ENCODE measurements at places on chromosomes 7 and 10. TPM values are rescaled to one million over a fixed set of nuclear protein-coding genes. Genes with fewer than 3 reads are reported as not detected.

RPEL1 gene
- total RNA-seq, result not detected

GRCh38 chr10:128325788-128326187 lies 199.6 kb upstream of the MKI67 start:
- no peak for DNase-seq

DNA sequence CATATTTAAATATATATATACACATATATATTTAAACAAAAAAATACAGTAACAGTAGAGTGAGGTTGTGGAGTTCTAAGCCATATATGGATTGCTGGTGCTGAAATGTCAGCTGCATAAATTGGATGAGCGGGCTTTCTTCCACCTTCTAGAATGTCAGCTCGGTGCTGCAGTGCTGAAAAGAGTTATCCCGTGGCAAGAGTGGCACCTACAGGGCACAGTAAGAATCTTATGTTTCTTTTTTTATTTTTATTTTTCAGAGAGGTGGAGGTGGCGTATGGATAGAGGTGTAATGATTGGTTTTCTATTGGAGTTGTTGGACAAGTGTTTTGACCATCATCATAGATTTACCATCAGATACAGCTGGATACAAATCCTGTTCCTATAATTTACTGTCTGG lies 86.2 kb upstream of the DYNC1I1 start:
- DNase-seq, result peak; percentile 59

DNA sequence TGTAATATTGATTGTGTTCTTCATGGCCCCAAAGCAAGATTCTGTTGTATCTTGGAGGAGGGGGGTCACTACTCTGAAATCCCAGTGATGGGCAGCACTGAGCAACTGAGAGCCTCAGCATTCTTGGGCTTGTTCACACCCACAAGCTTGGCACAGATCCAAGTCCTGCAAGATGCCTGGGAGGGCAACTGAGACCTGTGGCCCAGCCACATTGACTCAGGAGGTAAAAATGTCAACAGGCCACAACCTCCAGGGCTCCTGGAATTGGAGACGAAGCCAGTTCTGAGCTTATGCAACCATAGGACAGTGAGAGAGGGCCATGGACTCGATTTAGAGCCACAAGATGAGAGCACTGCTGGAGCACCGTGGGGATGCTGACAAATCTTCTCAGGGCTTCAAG lies 3.1 kb upstream of the DOCK1 start:
- no peak for DNase-seq

DNA sequence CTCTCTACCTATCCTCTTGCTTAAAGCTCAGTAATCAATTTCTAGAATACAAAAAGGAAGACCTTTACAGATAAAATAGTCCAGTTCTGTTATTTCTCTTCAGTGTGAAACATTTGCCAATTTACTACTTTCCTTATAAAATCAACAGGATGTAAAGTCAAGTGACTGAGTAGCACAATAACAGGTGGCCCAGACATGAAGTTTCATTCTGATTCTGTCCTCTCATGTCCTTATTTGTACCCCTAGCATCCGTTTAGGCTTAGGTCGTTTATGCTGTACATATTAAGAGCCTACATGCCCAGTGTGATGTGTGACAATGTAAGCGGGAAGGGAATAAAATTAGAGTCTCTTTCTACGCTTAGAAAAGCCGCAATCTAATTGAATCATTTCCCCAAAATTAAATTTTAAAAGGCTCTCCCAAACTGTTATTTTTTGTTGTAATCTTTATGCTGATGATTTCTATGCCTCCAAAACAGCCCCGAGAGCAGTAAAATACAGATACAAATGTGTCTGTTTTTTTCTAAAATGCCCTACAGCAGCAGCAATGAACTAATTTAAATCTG lies 29.1 kb downstream of the EPC1 start:
- no peak for DNase-seq

CFTR gene
- 0.06 TPM for total RNA-seq

ZNF783 gene
- 5.5 TPM for total RNA-seq

NPTX2 gene
- total RNA-seq, result 5.6 TPM

GRCh38 chr10:129078346-129078745 lies 388.7 kb upstream of the MGMT start:
- no peak for DNase-seq

GRCh38 chr10:89078724-89079672 lies 88.4 kb downstream of the FAS start:
- no peak for DNase-seq

DNA sequence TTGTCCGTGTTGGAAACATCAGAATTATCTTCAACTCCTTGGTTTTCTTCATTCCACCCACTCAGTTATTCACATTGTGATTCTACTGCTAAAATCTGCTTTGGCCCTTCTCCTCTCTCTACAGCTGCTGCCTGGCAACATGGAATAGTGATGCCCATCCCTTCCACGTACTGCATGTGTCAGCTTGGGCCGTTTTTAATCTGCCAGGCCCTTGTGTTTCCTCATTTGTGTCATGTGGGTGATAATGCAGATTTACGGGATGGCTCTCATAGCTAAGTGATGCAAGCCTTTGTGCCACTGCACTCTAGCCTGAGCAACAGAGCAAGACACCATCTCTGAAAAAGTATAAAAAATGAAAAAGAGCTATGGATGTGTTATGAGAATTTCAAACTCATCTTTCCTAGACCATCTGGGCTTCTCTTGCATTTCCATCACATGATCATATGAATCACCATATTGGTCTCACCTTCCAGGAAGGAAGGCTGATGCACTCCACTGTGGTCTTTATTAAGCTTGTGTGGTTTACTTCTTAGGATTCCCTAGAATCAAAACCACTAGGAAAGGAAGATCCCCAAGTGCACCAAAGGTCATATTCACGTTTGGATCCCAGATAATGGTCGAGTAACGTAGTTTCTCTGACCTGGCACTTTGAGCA lies 20.6 kb upstream of the CELF2 start:
- DNase-seq, result no peak

PTPRN2 gene
- 3.0 TPM for total RNA-seq

ASB10 gene
- total RNA-seq, result not detected

SEMA3E gene
- 2.0 TPM for total RNA-seq

DNA sequence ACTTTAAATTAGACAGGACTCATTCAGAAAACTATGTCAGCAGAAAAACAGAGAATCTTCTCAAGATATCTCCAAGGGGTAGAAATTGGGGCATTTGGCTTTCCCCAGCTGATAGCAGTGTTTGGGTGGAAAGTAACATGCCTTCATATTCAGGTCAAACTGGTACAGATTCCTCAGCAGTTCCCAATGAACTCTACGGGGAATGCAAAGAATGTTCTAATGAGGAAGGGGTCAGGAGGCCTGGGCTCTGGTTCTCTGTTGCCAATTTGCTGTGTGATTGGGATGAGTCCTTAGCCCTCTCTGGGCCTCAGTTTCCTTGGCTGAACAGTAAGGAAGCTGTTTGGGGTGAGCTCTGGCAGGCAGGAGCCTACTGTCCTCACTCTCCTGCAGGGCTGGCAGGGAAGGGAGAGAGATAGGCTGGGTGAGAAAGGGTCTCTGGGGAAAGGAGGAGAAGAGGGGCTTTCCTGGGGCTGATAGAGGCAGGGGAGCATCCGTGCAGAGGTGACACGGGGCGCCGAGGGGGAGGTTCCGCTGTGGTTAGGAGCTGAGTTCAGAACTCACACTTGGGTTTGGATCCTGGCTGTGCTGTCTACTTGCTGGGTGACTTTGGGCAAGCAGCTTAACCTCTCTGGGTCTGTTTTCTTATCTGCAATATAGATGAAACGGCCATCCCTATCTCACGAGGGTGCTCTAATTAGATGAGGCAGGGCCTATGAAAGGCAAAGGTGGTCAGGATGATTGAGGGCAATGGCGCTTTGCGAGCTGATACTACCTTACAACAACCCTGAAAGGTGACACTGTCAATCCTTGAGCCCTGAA lies 45.1 kb downstream of the SPOCK2 start:
- no peak for DNase-seq

DNA sequence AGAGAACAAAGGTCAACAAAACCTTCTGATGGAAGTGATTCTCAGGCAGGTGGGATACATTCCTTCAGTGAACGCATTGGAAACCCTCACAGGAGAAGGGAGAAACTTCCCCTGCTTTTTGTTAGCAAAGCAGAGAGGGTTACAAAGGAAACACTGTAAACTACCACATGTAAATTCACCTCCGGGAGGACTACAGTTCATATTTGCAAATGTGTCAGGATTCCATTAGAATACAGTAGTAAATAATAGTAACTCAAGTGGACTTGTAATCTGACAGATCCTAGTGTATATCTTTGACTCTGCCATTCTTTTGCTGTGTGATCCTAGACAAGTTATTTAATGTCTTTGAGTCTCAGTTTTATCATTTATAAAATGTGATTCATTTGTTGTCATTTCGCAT lies 504.3 kb upstream of the NRP1 start:
- DNase-seq, result no peak

AASS gene
- total RNA-seq, result 264 TPM

DNA sequence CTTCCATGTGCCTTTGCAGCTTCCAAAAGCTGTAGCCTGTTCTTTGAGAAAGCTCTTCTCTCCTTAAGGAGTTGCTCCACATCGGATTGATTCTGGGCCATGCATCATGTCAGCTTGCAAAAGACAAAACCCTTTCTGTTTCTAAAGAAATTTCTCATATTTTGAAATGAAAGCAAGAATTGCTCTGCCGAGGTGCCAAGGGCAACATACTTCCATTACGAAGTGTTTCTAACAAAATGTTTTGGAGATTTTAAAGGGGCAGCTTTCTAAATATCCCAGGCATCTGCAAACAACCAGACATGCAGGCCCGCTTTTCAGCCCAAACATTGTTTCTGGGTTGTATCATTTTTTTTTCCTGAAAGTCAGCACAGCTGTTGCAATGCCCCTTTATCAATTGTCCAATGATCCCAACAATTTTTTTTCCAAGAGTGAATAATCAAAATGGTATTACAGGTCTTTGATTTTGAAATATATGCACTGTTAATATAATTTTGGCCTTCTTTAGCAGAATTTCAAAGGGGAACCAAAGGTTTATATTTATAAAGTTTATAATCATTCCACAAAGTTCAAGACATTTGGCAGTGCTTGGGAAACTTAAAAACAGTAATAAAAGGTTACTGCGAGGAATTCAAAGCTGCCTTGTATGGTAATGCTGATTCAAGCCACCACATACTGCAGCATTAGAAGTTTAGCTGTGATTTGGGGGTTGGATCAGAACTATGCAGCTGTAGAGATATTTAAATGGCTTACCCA lies 61.0 kb downstream of the TES start:
- no peak for DNase-seq

GRCh38 chr7:30525429-30525828 lies 20.8 kb upstream of the GGCT start:
- DNase-seq, result no peak

DNA sequence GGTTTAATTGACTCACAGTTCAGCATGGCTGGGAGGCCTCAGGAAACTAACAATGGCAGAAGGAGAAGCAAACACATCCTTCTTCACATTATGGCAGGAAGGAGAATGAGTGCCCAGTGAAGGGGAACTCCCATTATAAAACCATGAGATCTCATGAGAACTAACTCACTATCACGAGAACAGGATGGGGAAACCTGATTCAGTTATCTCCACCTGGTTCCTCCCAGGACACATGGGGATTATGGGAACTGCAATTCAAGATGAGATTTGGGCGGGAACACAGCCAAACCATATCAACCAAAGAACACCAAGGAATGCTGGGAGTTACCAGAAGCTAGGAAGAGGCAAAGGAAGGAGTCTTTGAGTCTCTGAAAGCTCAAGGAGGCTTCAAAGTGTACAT lies 94.3 kb downstream of the IPMK start:
- DNase-seq, result no peak

LIPM gene
- total RNA-seq, result not detected

OR2F1 gene
- total RNA-seq, result not detected

- no peak for DNase-seq
These were observed 21.9 kb downstream of the CHRM2 start for GRCh38 chr7:136890399-136890798.

- DNase-seq, result no peak
These were observed 36.9 kb upstream of the STOX1 start for GRCh38 chr10:68790476-68790875.

- no peak for DNase-seq
These were observed 78.7 kb downstream of the PTPRN2 start for GRCh38 chr7:158508802-158509385.

TMEM225B gene
- total RNA-seq, result 0.53 TPM

FAM25A gene
- total RNA-seq, result not detected

GRCh38 chr10:95341716-95342130 lies 50.9 kb upstream of the PDLIM1 start:
- no peak for DNase-seq

GRCh38 chr10:13899941-13900340 lies 313.2 kb downstream of the PRPF18 start:
- no peak for DNase-seq

GBX1 gene
- total RNA-seq, result not detected

DNA sequence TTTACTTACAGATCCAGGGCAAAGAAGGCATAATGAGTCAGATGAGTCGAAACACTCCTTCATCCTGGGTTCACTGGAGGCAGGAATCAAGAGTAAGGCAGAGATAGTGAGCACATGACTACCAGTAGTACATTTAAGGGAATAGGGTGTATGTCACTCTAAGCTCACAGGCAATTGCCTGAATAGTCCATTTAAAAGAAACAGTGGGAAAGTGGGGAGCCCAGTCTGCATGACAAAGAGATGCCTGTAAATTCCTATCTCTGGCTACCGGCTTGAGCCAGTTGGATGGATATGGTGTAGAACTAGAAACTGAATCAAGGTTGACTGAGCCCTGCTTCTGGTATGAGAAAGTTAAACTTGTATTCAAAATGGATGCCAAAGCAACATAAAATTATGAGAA lies 861.5 kb upstream of the ZWINT start:
- peak; percentile 59 for DNase-seq

GRCh38 chr10:12529976-12530375 lies 180.6 kb downstream of the CAMK1D start:
- no peak for DNase-seq

ARF5 gene
- total RNA-seq, result 266 TPM

- no peak for DNase-seq
These were observed 89.8 kb downstream of the GNAI1 start for GRCh38 chr7:80224415-80224814.

DNA sequence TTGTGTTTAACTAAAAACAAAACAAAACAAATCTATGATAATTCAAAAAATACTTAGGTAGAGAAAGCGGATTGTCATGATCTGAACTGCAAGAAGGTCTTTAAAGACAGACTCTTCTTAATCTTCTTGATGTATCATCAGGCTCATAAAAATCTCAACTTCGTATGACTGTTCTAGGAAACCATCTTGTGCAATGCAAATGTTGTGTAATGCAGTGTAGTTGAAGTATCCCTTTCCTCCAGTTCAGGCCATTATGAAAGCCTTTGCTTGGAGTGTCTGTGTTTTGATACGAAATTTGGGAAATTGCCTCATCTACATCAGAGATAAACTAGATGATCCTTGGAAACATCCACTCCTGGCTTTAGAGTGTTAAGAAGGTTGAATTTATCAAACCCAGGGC lies 30.9 kb downstream of the CDK1 start:
- no peak for DNase-seq

GRCh38 chr7:65301007-65301406 lies 72.6 kb upstream of the ZNF92 start:
- no peak for DNase-seq

Data from neural progenitor cell (in vitro differentiated cells).